ENCODE measurements at places on chromosomes 6 and 20.

DNA sequence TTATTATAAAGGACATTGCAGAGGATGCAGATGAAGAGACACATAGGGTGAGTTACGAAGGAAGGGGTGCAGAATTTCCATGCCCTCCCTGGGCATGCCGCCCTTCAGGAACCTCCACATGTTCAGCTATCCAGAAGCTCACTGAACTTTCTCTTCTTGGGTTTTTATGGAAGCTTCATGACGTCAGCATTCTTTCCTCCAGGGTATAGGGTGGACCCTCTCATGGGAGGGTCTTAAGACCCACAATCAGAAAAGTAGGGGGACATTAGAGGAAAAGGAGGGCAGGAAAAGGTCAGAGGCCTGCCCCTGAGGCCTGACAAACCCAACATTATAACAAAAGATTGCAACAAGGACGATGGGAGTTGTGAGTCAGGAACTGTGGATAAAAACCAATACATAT, 14.6 kb upstream of the DCBLD1 start:
- DNase-seq = no peak

DNA sequence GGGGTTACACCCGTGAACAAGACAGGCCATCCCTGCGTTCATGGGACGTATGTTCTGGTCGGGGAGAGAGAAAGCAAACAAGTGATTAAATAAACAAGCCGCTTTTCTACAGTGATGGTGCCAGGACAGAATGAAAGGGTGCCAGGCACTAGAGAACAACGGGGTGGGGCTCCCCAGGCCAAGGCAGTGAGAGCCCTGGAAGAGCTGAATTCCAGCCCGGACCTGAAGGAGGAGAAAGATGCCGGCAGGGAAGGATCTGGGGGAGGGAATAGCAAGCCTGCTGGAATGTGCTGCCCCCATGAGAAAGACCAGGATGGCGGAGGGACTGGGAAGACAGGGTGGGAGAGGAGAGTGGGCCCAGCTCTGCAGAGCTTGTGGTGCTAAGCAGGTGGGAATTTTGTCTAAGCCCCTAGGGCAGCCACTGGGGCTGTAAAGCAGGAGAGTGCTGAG, 7.5 kb downstream of the SNAI1 start:
- no peak for DNase-seq

DNA sequence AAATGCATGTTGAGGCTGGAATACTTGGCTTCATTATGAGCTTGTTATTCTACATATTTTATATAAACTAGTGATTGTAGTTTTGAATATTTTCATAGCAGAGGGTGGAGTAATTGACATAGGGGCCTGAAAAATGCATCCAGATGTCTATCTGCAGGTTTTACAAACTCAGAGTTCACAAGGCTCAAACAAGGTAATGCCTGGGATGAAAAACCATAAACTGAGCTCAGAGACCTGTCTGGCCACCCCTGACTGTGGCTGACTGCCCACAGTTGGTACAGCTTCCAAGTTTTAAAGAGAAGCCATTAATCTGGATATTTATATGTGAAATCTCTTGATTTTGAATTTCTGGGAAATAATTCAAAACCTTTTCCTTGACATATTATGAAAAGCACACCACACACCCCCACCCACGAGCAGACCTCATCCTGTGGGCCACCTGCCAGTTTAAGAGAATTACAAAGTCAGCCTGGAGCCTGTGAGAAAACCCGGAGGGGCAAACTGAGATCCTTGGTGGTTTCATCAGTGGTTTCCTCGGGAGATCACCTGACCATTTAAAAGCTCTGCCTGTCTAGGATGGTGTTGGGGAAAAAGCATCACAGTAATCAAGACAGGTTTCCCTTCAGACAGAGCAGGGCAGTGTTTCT, 230.1 kb downstream of the SAMD5 start:
- no peak for DNase-seq

DNA sequence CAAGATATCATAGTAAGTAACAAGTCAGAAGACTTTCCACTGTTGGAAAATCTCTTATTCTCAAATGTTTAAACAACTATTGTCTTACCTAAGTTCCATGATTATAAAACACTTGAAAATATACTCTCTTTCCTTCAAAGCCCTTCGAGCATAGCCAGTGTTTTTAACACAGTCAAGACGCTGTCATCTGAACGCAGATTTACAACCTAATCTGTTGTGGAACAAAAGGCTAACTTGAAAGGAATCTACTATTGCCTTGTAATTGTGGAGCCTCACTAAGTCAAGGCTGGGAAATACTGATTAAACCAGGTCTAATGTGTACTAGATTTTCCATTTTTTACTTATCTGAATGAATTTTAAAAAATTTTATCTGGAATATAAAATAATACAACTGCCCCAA, 205.8 kb downstream of the TRDN start:
- no peak for DNase-seq

DNA sequence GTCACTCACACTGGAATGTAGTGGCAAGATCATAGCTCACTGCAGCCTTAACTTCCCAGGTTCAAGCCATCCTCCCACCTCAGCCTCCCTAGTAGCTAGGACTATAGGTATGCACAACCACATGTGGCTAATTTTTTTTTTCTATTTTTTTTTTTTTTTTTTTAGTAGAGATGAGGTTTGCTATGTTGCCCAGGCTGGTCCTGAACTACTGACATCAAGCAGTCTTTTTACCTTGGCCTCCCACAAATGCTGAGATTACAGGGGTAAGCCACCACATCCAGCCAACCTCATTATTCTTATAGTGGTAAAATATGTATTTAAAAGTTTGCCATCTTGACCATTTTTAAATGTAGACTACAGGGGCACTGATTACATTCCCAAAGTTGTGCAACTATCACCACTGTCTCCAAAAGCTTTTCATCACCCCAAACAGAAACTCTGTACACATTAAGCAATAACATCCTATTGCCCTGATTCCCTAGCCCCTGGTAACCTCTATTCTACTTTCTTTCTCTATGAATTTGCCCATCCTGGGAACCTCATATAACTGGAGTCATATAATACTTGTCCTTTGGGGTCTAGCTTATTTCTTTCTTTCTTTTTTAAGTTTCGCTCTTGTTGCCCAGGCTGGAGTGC, 268.0 kb upstream of the JARID2 start:
- no peak for DNase-seq

GRCh38 chr6:126907996-126908395, 210.5 kb upstream of the RSPO3 start:
- no peak for DNase-seq

- no peak for DNase-seq
Observed at GRCh38 chr6:45423111-45423823, 45.5 kb upstream of the SUPT3H start.

- no peak for DNase-seq
Observed at GRCh38 chr6:52410979-52411378, 9.2 kb upstream of the EFHC1 start.

DNA sequence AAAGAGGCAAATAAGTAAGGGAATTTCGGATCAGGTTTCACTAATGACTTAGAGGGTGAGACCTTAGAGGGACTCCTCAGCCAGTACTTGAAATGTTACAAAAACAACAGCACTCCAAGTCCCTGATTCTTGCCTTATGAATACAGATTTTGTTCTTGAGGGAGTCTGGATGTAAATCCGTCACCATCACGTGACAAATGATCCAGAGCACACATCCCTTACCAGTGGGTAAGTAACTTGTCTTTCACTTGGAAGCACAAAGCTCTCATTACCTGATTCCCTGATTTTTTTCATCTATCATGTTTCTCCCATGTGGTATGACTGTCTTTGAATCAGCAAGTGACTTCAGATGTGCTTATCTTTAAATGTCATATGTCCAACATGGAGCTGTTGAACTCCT, 595.3 kb upstream of the POU3F2 start:
- DNase-seq = no peak
